ENCODE measurements at places on chromosomes 11 and 22.

GRCh38 chr22:23495614-23496444 lies 84.3 kb downstream of the IGLL1 start:
- no peak for DNase-seq

DNA sequence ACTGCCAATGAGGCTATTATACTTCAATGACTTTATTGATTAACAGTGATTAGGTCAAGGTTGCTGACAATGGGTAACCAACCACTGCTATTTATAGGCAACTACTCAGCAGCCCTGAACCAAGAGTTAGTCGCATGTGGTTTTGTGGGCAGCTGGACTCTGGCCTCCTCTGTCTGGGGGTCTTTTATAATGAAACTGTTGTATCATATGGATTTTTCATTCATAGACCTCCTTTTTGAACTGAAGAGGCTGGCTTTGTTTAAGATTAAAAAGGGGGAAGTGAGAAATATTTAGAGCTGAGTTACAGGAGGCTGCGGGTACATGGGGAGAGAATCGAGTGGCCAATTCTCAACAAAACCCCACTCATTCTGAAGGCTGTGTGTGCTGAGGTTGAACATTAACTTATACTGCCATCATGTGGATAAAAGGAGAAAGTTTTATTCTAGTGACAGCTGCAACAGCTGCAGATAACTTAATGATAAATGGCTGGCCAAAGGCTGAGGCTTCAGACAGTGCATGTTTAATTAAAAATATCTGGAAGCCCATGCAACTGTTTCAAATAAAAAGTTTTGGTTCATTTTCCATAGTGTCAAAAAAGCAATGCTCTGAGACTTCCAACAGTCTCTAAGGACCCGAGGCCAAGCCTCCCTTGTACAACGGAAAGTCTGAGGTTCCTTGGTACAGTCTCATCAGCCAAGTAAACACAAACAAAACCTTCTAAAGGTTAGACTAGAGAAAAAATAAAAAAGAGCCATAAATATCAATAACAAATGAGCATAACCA lies 682.6 kb downstream of the KCNA4 start:
- peak; percentile 61 for DNase-seq

DNA sequence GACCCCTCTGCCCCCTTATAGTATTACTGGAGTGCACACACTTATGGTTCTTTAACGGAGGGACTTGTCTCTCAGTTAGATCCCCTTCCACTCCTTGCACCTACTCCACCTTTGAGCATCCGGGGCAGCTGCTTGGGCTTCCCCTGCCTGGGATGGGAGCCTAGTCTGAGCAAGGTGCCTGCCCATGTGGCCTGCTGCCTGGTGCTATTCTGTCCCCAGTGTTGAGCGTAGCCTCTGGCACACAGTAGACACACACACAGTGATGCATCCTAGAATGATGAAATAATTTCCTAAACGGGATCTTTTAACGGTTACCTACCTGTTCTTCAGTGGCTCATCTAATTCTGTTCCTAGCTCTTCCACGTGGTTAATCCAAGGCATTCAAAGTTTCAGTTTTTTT lies 22.4 kb downstream of the PPFIA1 start:
- no peak for DNase-seq

- DNase-seq = no peak
Observed at GRCh38 chr11:126502159-126502558, 146.7 kb downstream of the ST3GAL4 start.

DNA sequence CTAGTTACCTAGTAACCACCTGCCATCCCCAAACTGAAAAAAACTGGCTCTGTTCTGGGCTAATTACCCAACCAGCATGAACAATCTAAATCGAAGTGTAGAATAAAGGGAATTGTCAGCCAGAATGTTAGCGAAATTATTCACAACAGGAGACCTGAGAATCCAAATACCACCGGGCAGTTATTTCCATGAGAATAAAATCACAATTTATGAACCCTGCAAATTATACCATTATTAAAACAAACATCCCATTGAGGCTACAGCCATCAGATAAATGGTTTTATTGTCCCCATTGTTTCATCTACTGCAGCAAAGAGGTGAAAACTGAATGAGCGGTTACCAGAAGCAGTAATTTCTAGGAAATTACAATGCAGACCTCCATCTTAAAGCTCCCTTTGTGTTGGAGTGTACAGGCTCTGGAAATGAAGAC lies 21.7 kb downstream of the FAM168A start:
- DNase-seq = no peak

DNA sequence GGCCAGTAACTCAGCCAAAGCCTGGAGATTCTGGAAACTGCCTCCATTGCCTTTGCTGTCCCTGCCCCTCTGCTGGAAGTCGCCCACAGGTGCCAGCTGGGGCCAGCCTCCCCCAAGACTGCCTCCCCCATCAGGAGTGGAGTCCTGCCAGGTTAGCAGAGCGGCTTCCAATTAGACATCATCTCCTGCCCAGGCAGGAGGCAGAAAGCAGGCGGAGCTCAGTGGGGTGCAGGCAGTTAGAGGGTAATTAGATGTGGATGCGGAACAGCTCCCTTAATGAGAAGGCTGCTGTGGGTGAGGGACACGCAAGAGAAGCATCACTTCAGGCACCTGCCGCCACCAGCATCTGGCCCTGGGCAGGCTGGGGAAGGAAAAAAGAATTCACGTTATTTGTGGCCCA lies 90.9 kb upstream of the TP53I11 start:
- no peak for DNase-seq

DNA sequence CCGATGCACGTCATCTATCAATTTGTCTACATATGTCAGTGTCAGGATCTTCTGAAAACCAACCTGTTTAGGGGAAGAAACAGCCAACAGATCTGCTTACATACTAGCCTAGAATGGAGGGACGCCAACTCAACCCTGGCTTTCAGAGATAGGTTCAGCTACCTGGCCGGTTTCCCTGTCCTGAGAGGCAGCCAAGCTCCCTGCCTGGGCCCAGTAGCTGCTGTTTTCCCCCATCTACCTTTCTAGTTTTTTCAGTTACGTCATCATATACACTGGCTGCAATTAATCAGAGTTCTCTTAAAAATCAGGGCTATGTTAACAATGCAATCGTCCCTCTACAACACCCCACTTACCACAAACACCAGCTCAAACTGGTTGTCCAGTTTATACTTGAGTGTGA lies 1.0 kb downstream of the SRPRA start:
- no peak for DNase-seq

DNA sequence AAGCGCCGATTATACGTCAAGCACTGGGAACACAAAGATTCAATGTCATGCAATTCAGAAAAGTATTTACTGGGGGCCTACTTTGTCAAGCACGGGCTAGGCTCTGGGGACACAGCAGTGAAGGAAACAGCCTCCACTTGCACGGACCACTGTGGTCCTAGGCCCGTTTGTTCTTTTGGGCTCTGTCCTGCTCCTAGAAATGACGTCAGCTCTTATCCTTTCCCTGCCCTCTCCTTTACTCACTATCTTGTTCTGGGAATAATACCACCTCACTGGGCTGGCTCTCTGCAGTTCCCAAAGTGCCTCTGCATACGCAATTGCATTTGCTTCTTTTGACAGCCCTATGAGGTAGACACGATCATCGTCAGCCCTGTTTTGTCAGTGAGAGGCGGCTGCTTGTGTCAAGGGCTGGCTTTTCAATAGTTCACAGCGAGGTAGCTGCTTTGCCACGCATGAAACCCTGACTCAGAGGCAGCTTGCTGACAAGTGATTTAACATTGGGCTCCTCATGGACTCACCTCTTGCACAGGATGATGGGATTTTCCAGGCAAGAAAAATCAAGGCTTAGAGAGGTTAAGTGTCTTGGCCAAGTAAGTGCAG lies 22.9 kb upstream of the IGSF22 start:
- no peak for DNase-seq

Measured in HS-27A (cell line).